NK-92 treated with Interleukin-12 subunit alpha and Interleukin-12 subunit beta, amount 100 ng/mL, for 24 hours (cell line): ENCODE measurements at places on chromosomes 6 and 20.

- no peak for DNase-seq
Observed at GRCh38 chr6:111982681-111983080, 71.2 kb upstream of the CCN6 start.

GRCh38 chr20:22757424-22758183, 173.2 kb upstream of the FOXA2 start:
- no peak for DNase-seq

GRCh38 chr6:96626759-96627364, 63.9 kb downstream of the FHL5 start:
- DNase-seq, result no peak

DNA sequence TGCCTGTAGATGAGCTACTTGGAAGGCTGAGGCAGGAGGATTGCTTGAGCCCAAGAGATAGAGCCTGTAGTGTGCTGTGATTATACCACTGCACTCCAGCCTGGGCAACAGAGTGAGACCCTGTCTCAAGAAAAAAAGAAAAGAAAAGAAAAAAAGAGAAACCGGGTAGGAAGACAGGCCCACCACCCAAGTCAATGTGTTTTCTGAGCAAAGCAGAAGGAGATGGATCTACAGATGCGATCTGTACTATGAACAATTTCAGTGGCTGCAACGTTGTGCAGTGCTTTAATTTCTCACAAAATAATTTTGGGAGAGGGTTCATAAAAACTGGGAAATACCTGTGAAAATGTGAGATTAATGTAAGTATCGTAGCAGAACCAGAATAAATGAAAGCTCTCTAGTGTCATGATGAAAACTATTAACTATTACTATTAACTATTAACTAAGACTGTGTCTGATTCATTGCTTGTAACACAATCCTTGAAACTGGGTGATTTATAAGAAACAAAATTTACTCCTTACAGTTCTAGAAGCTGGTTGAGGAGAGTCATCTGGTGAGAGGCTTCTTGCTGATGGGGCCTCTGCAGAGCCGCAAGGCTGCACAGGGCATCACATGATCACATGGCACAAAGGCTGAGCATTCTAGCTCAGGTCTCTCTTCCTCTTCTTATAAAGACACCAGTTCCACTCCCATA, 233.1 kb upstream of the ZNF217 start:
- DNase-seq, result no peak

GRCh38 chr6:15025446-15025845, 220.4 kb upstream of the JARID2 start:
- DNase-seq, result no peak

GRCh38 chr6:96861588-96861987, 24.3 kb upstream of the GPR63 start:
- DNase-seq, result no peak

DNA sequence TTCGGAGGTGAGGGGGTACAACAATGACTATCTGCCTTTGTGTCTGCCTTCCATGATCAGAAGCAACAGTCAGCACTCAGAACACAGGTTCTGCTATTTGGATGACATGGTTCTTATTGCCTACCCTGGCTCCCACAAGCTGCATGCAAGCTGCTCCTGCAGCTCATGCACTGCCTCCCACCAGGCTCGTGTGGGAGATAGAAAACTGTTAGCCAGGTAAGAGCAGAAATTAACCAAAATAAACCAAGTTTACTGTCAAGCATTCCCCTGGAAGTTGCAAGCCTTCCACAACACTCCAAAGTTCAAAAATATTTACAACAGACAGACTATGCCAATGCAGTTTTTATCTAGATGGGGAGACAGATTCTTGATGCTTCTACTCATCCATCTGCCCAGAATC, 31.0 kb downstream of the OPRM1 start:
- no peak for DNase-seq

DNA sequence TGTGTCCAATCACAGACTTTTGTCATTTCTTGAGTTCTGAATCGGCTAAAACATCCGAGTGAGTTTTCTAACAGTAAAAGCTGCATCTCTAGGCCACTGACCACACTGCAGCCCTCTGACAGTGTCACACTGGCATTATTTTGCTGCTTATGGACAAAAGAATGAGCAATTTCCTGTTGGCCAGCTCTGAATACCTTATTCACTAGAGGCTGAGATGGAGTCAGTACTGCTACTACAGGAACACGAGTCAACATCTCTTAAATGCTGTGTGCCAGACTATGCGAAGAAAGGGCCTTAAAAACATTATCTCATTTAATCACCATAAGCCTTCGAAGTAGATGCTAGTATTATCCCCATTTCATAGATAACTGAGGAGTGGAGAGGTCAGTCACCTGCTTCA, 42.5 kb upstream of the IPCEF1 start:
- DNase-seq, result no peak
